ENCODE measurements at places on chromosomes 2 and 18.

DNA sequence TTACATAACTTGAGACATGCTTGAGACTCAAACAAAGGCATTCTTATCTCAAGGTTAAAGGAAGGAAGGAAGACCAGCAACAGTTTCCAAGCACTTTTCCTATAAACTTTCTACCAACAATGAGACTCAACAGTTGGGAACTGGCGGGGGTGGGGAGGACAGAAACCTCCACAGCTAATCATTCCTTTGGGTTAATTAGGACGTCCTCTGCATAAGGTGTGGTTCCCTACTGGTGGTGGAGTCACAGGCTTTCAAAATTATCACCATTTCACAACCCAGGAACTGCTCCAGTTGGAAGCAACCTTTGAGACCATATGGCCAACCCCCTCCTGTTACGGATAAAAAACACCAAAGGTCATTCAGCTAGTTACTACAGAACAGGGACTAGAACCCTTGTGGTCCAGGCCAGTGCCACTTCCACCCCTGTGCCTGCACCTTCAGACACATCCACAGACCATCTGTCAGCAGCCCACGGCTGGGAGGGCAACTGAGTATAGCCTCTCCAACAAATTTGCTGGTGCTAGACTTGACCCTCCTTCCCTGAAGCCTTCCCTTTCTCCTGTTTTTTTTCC lies 30.1 kb upstream of the ATL2 start:
- no peak for DNase-seq

DNA sequence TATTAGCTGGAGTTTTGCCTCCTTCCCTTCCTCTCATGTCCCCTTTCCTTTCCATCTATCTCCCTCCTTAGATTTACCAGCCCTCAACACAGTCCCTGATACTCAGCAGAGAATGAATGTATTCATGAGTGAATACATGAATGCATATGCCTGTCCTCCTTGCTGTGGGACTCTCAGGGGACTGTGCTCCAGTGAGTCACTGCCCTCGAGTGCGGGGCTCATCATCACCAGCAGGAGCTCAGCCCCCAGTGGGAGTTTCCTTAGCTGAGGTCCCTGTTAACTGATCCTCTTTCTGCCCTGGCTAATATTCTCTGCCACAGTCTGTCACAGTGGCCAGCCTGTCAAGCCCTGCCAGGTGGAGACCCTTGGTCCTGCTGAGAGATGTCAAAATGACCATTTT lies 104.9 kb upstream of the LHCGR start:
- no peak for DNase-seq

DNA sequence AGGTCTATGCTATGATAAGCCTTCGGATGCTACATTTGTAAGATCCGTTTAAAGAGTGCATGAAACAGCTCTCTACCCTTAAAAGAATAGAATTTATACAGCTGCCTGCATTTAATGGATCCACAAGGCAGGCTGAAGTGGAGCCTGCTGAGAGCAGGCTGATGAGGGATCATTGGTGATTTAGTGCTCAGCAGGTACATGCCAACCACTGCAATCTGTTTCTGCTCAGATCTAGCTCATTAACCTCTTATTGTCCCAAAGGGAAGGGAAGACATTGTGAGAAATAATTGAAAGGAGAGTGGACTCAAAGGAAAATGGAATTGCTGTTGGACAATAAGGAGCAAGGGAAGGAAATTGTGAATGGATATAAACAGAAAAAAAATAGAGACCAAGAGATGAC lies 822.6 kb downstream of the TRIB2 start:
- DNase-seq: no peak

DNA sequence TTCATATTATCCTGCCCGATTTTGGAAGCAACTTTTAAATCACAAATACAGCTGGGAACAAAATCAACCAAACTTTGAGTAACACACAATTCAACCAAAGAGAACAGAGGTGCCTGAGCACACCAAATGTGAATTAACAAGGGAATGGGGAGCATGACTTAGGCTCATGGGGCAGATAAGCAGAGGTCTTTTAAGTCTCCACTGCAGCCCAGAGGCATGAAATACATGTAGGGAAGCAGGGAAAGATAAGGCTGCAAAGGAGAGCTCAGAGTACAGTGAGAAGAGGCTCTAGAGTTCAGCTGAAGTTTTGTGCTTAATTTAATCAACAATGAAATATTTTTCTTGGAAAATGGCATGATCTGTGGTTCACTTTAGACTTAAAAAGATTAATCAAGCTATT lies 49.0 kb downstream of the CYTIP start:
- no peak for DNase-seq

GRCh38 chr18:70284976-70285620 lies 3.7 kb upstream of the SOCS6 start:
- DNase-seq: no peak

DNA sequence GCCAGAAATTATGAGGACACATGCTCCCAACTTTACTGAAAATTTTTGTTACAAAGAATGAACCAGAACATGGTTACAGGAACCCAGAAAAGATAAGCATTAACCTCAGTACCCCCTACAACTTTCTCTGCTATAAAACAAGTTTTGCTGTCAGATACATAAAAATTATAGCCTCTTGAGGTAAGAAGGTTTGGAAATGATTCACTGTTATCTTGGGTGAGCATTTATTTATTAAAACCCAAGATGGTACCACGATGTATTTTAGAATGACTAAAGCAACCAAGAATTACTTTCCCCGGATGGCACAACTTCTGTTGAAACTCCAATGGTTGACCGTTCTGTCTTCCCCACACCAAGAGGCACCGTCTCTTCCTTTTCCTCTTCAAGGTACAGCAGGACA lies 72.9 kb downstream of the RBMS1 start:
- DNase-seq: no peak

- peak; percentile 89 for DNase-seq
These were observed at the start of gene ITGA4 for GRCh38 chr2:181457121-181457740. ITGA4 (plus strand) TSS chr2:181457386; CDS start chr2:181457655, 269 bp downstream.

DNA sequence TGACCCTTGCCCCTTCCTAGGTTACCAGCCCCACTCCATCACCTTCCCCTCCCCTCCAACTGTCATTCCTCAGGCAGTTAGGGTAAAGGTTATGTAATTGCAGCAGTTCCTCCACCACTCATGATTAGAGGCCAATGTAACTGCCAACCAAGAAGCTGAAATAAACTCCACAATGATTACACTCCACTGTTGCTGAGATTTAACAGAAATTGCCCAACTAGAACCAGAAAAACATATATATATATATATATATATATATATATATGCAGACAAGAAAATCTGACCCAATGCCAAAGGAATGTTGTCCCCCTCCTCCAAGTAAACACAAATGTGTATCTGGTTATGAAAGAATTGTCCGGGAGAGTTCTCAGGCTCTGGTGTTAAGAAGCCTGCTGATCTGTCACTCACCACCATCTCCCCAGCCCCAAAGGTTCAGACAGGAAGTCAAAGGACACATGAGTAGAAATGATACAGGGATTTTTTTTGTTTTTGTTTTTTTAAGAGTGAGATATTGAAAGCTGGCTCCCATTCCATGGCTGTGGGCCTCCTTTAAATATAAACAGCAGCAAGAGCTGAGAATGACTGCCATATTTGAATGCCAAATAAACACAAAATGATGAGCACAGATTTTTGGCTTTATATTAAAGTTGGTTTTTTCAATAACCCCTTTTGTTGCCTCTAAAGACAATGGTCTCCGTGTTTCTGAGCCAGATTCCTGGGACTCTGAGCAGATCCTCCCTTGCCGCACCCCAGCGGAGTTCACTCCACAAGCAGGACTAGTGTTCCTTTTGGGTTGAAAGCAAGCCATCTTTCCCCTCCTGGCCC lies 127.2 kb upstream of the MAPRE2 start:
- no peak for DNase-seq
